ENCODE measurements at places on chromosomes 7 and 10.

DNA sequence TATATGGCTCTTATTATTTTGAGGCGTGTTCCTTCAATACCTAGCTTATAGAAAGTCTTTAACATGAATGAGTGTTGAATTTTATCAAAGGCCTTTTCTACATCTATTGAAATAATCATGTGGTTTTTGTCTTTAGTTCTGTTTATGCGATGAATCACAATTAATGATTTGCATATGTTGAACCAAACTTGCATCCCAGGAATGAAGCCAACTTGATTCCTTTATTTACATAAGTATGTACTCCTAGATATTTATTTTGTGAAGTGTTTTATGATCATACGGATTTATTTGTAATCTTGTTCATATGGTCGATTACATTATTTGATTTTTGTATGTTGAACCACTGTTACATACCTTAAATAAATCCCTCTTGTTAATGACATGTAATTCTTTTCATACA is 244.3 kb upstream of the KCND2 start:
- DNase-seq, result no peak

GRCh38 chr7:16929146-16929762 is 47.5 kb upstream of the AGR3 start:
- DNase-seq, result no peak

GRCh38 chr10:118311505-118311904 is 30.6 kb downstream of the FAM204A start:
- DNase-seq, result no peak

DNA sequence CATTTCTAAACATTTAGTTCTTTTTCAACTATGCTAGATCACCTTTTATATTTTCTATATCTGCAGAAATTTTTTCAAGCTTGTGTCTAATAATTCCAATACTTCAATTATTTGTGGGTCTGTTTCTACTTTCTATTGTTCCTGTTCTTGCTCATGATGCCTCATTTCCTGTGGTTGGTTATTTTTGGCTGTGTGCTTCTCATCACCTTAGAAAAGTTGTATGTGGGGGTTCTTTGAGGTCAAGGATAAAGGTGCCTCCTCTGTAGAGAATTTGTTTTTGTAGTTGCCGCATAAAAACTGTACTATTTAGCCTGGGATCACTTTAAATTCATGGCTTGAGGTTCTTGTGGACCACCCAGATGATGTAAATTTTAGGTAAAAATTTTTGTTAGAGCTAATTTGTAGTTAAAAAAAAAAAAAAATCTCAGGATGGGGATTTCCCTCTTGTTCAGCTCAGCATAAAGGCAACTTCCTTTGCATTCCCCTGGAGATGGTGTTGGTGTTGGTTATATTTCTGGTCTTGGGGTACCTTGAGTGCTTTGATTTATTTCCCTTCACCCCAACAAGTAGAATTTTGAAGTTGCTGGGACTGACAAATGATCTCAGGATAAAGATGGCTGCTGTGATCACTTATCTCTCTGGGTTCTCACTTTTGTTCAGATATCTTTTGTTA is 27.0 kb upstream of the JAZF1 start:
- DNase-seq, result no peak

GRCh38 chr7:49367072-49367471 is 406.4 kb upstream of the VWC2 start:
- DNase-seq, result no peak

- DNase-seq, result no peak
These were observed 649.1 kb downstream of the TNS3 start for GRCh38 chr7:46932676-46933424.

GRCh38 chr10:66378117-66378876 is 547.5 kb upstream of the LRRTM3 start:
- no peak for DNase-seq

DNA sequence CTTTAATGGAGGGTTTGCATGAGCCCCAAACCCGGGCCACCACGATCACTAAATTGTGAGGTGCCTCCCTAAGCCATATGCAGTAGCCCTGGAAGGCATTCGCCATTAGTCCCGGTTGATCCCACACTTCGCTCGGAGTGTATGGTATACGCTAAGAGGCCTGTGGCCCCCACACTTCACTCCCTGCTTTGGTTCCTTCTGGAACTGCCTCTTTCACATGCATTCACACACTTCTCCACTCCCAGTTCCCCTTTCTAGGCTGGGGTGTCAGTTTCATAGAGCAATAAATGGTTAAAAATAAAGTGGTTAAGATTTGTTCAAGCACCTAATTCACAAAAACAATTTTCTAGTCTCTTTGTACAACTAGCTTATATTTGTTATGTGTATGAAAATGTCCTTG is 212.1 kb upstream of the KCND2 start:
- no peak for DNase-seq

GRCh38 chr10:125085258-125086054 is 74.9 kb downstream of the CTBP2 start:
- DNase-seq, result no peak

- DNase-seq, result no peak
These were observed 137.0 kb upstream of the RET start for GRCh38 chr10:42939685-42940366.

DNA sequence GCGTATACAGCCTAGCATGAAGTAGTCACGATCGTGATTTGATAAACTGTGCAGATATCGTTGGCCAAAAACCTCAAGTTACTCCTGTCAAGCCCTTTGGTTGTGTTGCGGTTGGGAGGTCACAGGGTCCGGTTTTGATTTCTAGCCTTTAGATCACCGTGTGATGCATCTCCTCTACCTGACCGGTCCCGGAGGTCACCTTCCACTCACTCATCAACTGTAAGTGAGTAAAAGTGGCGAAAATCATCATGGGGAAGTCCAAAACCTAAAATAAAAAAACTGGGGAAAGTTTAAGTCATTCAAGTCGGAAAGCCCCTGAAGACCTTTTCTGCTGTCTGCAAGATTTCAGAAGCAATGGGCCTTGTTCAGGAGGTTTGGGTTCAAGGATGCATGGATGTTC is 62.8 kb downstream of the ADARB2 start:
- DNase-seq, result no peak

DNA sequence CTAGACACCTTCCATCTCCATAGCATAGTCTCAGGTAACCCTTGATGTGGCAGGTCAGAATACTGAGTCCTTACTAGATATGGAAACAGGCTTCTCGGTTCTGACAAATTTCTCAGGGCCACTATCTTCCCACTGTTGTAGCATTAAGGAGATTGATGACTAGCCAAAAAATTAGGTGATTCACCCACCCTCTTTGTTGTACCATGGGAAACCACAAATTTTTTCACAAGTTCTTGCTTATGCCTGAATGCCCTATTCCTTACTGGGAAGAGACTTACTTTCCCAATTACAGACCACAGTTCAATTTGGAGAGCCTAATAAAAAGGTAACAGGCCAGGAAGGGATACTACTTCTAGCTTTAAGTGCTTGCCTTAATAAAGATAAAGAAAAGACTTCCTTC is 948.8 kb downstream of the GRM8 start:
- DNase-seq, result no peak

- no peak for DNase-seq
These were observed 136.1 kb downstream of the PLXNA4 start for GRCh38 chr7:132440151-132440550.

- no peak for DNase-seq
These were observed 111.9 kb downstream of the USP6NL start for GRCh38 chr10:11499425-11500071.

GRCh38 chr7:115052706-115053105 is 130.8 kb downstream of the MDFIC start:
- DNase-seq, result no peak

- no peak for DNase-seq
These were observed 27.0 kb downstream of the HIBADH start for GRCh38 chr7:27635728-27636127.

- no peak for DNase-seq
These were observed 42.6 kb upstream of the ZNRF2 start for GRCh38 chr7:30241767-30242166.

- DNase-seq, result no peak
These were observed 132.7 kb downstream of the CNTNAP2 start for GRCh38 chr7:146249272-146249671.

- no peak for DNase-seq
These were observed 94.0 kb upstream of the CDCA7L start for GRCh38 chr7:22039670-22040069.
